ENCODE measurements at places on chromosomes 1 and 21.
A peak's percentile ranks its signal among the peaks of the same experiment; 100 is the strongest.

- no peak for DNase-seq
Observed at GRCh38 chr21:39182016-39182415, 1.2 kb downstream of the PSMG1 start.

DNA sequence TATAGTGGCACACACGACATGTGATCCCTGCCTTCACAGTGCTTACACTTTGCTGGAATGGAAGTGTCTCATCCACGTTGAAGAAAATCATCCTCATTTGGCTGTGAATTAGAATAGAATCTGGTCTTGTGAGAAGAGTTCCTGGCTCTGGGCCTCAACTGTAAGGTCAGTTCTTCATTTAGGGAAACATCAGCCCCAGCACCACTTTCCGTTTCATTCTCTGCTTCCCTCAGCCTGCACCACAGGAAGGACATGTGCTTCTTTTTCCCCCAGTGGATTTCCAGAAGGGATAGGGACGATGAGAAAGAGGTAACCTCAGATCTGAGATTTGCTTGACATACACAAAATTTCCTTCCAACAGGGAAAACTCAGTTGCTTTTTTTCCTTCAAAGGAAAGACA lies 3.7 kb upstream of the ALX3 start:
- peak; percentile 64 for DNase-seq

DNA sequence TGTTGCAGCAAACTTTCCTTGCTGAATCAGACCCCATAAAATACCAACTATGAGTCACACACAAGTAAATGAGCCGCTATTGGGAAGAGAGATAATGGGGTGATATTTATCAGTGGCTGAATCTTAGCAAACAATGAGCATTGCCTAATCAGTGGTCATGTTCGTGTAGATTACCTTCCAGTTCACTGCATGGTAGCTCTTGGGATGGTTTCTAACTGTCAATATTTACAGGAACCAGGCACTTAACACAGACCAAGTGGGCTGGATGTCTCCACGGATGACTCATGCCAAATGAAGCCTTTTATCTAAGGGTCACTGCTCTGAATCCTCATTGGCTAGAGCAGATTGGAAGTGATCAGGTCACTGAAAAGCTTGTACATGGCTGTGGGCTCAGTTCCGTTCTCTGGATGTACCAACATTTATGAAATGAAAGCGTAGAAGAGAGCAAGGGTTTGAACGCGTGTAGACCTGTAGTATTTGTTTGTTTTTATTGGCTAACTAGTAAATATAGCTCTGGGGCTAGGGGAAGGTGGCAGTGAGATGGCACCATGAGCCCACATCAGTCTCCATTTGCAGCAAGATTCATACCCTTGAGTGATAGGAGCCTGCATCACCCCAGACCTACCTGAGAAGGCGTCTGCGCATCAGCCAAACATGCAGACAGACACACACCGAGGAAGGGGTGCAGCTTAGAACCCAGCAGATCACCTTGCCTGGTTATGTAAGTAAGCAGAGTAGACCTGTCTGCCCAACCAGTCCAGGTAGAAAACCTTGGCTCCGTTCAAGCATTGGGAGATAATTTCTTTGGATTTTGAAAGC lies 153.3 kb downstream of the TOMM20 start:
- DNase-seq = peak; percentile 96

GRCh38 chr1:173714441-173714758 lies 381 bp upstream of the KLHL20 start:
- no peak for DNase-seq

- no peak for DNase-seq
Observed at GRCh38 chr1:28521502-28522164, 15.8 kb downstream of the RCC1 start.

DNA sequence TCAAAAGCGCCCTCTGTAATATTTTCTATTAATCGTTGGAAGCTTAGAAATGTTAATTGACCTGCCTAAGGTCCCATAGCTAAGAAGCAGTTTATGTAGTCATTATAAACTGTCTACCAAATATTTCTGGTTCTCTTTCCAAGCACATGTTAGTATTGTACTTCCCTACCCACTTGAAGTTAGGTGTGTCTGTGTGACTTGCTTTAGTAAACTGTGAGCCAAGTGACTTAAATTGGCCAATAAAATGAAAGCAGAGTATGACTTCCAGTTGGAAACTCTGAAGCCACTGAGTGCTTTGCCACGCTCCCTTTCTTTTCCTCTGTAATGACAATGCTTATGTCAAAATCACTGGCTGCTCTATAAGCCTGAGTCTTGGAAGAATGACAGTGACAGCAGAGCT lies 20.6 kb upstream of the ADAMTS1 start:
- no peak for DNase-seq

DNA sequence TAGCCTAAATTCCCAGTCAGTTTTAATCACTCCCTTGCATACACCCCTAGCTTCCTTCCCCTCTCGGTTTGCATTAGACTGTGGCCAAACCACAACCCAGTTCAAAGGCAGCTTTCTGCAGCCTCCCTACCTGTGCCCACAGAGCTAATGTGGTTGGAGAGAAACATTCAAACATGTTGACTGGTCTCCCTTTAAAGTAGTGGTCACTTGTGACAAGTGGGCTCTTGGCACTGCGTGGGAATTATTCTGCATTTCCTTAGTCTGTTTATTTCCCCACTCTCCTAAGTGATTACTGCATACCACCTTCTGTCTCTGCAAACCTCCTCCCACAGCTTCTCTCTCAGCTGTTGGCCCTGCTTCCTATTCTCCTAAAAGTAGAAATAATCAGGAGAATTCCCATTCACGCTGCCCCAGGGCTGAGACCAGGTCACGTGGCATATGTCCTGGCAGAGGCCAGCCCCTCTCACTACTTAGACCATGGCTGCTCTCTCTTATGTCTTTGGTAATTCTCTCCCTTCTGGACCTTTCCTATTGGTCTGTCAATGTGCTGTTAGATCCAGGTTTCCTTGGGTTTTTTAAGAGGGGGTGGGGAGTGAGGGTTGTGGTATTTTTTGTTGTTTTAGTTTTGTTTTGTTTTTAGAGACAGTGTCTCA lies 38.4 kb upstream of the CD101 start:
- peak; percentile 80 for DNase-seq

DNA sequence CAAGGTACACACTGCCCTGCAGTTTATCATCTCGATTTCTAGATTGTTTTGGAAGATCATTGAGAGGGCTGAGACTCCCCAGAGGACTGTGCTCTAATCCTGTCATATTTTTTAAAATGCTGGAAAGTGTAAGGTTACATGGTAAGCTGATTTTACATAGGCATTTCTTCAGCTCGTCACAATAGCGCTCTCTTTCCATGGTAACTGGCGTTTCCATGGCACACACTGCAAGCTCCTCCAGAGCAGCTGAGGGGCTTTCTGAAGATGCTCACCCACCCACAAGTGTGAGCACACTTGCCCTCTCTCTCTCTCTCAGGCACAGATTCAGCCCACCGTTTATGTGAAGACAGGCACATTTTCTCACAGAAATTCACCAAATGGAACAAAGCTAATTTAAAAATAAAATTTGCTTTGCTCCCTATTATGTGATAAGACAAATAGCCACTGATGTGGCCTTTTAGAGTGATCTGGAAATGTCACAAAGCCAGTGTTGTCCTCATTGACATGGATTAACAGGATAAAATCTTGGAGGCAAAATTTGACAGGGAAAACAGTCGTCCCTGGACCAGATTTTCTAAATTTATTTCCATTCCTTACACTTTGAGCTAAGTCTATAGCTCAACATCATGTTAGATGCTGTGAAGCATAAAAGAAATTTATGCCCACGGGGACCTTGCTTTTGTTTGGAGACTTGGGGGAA lies 421.5 kb downstream of the RWDD3 start:
- DNase-seq = no peak

- DNase-seq = no peak
Observed at GRCh38 chr1:54904476-54905048, 17.6 kb upstream of the DHCR24 start.

DNA sequence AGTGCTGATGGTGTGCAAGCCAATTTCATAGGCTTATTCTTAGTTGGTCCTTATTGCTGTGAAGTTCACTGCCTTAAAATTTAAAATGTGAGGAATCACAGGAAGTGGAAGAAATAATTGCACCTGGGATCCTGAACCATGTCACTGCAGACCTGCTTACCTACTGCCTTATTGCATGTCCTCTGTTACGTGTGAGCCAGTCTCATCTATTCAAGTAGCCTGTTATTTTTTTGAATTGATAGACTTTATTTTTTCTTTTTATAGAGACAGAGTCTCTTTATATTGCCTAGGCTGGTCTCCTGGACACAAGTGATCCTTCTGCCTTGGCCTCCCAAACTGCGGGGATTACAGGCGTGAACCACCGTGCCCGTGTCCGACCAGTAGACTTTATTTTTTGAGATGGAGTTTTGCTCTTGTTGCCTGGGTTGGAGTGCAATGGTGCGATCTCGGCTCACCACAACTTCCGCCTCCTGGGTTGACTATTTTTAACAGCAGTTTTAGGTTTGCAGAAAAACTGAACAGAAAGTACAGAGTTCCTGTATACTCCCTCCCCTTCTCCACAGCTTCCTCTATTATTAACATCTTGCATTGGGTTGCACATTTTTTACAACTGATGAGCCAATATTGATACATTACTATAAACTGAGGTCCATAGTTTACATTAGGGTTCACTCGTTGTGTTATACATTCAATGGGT lies 14.0 kb upstream of the DISC1 start:
- peak; percentile 93 for DNase-seq

DNA sequence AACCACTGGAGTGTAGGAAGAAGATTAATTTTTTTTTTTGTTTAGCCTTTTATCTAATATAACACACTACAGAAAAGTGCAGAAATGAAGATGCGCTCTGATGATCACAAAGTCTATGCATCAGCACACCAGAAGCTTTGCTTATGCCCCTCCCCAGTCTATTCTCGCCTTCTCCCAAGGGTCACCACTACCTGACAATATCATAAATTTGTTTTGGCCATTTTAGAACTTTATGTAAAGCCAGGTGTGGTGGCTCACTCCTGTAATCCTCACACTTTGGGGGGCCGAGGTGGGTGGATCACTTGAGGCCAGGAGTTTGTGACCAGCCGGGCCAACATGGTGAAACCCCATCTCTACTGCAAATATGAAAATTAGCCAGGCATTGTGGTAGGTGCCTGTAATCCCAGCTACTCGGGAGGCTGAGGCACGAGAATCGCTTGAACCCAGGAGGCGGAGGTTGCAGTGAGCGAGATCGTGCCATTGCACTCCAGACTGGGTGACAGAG lies 231.3 kb downstream of the FOXD2 start:
- DNase-seq = no peak

GRCh38 chr21:45607021-45607908 lies 36.3 kb upstream of the PCBP3 start:
- DNase-seq = no peak

GRCh38 chr1:161390559-161390858 lies 22.8 kb upstream of the CFAP126 start:
- no peak for DNase-seq

DNA sequence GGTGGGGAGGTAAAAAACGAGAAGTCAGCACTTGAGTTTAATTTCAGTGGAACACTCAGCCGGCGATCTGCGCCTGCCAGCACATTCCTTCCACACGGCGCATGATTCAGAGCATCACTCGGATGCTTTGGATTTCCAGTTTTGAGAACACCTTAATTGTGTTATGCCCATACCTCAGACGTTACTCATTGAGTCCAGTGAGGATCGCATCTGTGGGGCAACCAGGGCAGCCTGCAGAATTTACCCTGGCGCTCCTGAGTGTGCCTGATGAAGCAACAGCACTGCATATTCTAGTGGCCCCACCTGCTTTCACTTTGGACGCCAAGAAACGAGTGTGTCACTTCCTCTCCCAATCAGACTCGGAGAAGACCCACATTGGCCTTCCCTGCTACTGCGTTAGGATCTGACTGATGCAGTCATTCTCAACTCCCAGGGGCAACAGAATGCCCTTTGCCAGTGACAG lies 19.9 kb downstream of the FAM89A start:
- peak; percentile 36 for DNase-seq

DNA sequence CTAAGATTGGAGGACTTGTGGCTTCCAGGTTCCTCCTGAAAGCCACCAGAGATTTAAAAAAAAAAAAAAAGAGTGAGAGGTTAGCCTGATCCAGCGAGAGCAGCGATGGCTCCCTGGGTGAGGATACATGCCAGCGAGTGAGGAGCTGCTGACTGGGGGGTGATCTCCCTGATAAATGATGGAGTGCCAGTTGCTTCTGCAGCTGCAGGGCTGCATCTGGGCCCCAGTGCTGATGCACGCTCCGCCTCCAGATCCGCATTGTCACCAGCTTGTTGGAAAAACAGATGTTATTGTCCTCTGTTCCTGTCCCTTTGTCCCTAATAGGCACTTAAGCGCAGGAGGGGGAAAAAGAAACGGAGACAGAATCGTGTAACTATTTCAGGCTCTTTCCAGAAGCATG lies 28.6 kb downstream of the UBIAD1 start:
- no peak for DNase-seq

- DNase-seq = no peak
Observed at GRCh38 chr1:149977345-149977744, 33.2 kb downstream of the OTUD7B start.

DNA sequence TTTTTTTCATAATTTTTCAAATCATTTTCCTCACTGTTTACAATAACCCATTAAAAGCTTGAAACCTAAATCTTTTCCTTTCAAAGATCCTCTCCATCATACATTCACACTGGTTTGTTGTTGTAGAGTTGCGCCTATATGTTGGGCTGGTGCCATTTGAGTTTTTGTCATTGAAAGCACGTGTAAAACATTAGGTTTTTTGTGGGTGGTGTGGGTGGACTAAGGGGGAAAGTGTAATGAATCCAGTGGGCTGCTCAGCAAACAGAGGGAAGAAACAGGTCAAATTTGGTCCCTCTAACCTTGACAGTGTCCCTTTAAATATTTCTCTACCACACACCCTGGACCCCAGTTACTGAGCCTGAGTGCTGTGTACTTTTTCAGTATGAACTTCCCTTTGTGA lies 46.8 kb downstream of the KDM1A start:
- no peak for DNase-seq

DNA sequence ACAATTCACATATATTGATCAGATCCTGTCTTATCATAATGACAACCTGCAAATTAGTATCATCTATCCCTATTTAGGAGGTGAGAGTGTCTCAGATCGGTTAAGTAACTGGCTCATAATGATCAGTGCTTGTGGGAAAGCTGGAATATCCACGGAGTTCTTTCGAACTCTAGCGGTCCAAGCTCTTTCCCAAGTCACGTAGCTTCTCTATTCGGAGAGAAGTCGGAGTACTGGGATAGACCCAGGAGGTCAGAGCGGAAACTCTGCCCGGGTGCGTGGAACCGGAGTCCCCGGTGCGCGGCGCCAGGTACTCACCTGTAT lies 339 bp downstream of the PTGS2 start:
- no peak for DNase-seq

GRCh38 chr1:59755069-59755685 lies 59.6 kb upstream of the HOOK1 start:
- no peak for DNase-seq

DNA sequence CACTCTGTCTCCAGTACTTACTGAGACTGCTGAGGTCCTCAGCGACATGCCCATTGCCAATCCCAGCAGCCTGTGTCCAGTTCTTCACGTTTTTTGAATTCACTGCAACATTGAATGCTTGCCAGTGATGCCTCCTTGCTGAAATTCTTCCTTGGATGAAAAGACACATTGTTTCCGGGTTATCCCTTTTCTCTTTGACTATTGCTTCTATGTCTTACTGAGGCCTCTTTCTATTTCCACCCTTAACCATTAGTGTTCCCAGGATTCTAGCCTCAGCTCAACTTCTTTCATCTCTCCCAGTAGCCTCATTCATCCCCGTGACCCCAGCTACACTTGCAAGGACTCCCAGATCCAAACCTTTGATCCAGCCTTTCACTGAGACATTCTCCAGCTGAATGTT lies 46.5 kb upstream of the KIF26B start:
- no peak for DNase-seq
